Keratinocyte (primary cell): ENCODE measurements at places on chromosomes 1 and 21. TPM values are rescaled to one million over a fixed set of nuclear protein-coding genes. Genes with fewer than 3 reads are reported as not detected.
A peak's percentile ranks its signal among the peaks of the same experiment; 100 is the strongest.

LRRC71 gene
- not detected in 3 replicates for polyA plus RNA-seq

GRCh38 chr1:174426153-174426552 lies 21.6 kb upstream of the GPR52 start:
- no peaks in the 10 kb centered on the region for H3K36me3 ChIP-seq
- no peaks in the 10 kb centered on the region for H3K4me1 ChIP-seq
- no peak for DNase-seq
- no peak overlapping the region for H3K4me3 ChIP-seq
- no peak overlapping the region for H3K27ac ChIP-seq

DNA sequence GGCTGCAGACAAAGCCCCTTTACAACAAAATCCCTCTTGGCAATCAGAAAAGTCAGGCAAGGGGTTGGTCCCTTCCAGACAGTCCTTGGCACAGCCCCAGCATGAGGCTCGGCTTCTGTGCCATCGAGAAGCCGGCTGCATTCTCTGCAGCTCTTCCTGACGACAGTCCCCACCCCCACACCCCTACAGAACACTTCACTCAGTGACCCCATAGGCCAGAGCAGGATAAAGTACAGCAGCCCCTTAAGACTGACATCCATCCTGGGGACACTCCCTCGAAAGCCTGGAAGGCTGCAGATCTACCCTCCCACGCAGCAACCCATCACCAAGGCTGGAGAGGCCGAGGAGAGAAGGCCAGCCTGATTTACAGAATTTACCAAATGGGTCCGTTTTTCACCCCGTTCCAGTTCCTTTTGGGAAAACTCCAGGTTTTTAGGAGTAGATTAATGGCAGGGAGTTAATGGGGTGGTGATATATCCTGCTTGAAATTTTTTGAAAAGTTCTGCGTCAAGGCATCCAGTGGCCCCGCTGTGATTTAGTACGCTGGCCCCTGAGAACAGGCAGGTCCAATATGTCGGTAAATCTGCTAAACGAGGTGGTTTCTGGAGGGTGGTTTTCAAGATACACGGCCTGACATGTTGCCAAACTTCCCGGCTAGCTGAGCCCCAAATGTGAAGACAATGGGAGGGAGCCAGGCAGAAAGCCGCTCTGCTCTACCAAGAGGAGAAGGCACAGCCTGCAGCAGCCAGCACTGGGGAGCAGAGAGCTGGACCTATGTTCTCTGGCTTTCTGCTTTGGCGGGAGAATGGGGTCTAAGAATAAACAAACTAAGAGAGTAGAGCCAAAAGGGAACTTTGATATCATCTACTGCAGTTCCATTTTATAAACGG lies 81.7 kb downstream of the SSBP3 start:
- H3K27me3 ChIP-seq = no peaks in the 10 kb centered on the region
- H3K4me3 ChIP-seq = no peak overlapping the region
- no peaks in the 10 kb centered on the region for H3K36me3 ChIP-seq
- H3K4me1 ChIP-seq = peaks cover 54% of the 10 kb centered on the region
- H3K27ac ChIP-seq = peak overlapping the region; percentile 59

- no peak for DNase-seq
- peaks cover 4% of the 10 kb centered on the region for H3K4me1 ChIP-seq
- H3K27ac ChIP-seq = no peak overlapping the region
- no peak overlapping the region for H3K4me3 ChIP-seq
- no peaks in the 10 kb centered on the region for H3K36me3 ChIP-seq
These were observed 21.7 kb upstream of the RGS16 start for GRCh38 chr1:182625719-182626504.

NES gene
- 0.01 TPM in 2 of 3 replicates, not detected in the other for polyA plus RNA-seq

- no peaks in the 10 kb centered on the region for H3K36me3 ChIP-seq
- H3K27me3 ChIP-seq = peaks cover 3% of the 10 kb centered on the region
- H3K27ac ChIP-seq = no peak overlapping the region
- H3K4me1 ChIP-seq = no peaks in the 10 kb centered on the region
- DNase-seq = no peak
These were observed 43.8 kb downstream of the RUNX3 start for GRCh38 chr1:24886241-24886640.

DNA sequence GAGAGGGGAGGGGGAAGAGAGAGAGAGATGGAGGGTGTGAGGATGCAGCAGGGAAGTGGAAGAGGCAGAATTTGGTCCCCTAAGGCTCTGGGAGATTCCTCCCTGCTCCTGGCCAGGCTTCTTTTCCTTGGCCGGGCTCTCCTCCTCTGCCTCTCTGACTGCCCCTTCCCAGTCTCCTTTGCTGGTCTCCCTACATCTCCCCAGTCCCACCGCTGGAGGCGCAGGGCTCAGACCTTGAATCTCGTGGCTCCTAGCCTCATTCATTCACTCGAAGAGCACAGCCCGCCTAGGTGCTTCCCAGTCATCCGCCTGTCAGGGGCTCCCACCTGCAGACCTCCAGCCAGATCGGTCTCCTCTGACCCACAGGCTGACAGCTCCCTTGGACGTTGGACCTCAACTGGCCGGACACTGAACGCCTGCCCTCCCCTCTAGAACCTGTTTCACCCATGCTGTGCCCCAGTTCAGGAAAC lies 76.5 kb downstream of the VWA5B1 start:
- H3K36me3 ChIP-seq = no peaks in the 10 kb centered on the region
- H3K27ac ChIP-seq = no peak overlapping the region
- peak overlapping the region; percentile 44 for H3K4me3 ChIP-seq
- peaks cover 40% of the 10 kb centered on the region for H3K27me3 ChIP-seq
- peaks cover 12% of the 10 kb centered on the region for H3K4me1 ChIP-seq

CFH gene
- 1.7 to 7.4 TPM (median 3.7 TPM) in 3 replicates for polyA plus RNA-seq

GRCh38 chr1:165930961-165931360 lies 103.5 kb downstream of the UCK2 start:
- H3K27ac ChIP-seq = no peak overlapping the region
- H3K36me3 ChIP-seq = no peaks in the 10 kb centered on the region
- no peaks in the 10 kb centered on the region for H3K4me1 ChIP-seq

- H3K27me3 ChIP-seq = peaks cover 2% of the 10 kb centered on the region
- no peak for DNase-seq
- peaks cover 16% of the 10 kb centered on the region for H3K4me1 ChIP-seq
These were observed 36.6 kb downstream of the RIMS3 start for GRCh38 chr1:40628903-40629292.

CHD5 gene
- polyA plus RNA-seq = 0.03 to 0.07 TPM (median 0.05 TPM) in 3 replicates

GRCh38 chr1:39116860-39117728 lies 87.4 kb upstream of the MACF1 start:
- peaks cover 13% of the 10 kb centered on the region for H3K36me3 ChIP-seq
- DNase-seq = no peak
- no peak overlapping the region for H3K4me3 ChIP-seq
- peak overlapping the region; percentile 54 for H3K27ac ChIP-seq
- no peaks in the 10 kb centered on the region for H3K27me3 ChIP-seq

DNA sequence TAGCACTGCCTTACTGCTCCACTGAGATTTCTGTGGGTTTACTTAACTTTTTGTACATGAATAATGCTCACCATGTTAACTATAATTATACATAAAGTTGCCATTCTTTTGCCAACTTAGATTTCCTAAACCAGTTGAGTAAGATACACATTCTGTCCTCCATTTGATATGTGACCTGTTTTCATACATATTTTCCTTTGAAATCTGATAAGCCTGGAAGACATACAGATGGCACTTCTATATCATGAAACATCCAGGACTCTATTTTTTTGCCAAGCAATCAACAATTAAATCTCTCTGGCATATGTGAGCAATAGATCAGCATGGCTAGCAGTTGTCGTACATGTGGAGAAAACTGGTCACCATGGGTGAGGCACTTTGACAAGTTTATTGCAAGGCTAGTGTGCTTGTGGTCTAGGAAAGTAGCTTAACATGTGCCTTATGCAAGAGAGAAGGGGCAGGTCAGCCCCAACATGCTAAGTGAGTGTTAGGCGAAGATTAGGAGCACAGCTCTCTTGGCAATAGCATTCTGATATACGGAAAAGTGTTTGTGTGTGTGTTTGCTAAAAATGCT lies 14.2 kb downstream of the PRRX1 start:
- no peak overlapping the region for H3K27ac ChIP-seq
- DNase-seq = no peak
- no peaks in the 10 kb centered on the region for H3K4me1 ChIP-seq
- H3K27me3 ChIP-seq = no peaks in the 10 kb centered on the region
- no peak overlapping the region for H3K4me3 ChIP-seq

DNA sequence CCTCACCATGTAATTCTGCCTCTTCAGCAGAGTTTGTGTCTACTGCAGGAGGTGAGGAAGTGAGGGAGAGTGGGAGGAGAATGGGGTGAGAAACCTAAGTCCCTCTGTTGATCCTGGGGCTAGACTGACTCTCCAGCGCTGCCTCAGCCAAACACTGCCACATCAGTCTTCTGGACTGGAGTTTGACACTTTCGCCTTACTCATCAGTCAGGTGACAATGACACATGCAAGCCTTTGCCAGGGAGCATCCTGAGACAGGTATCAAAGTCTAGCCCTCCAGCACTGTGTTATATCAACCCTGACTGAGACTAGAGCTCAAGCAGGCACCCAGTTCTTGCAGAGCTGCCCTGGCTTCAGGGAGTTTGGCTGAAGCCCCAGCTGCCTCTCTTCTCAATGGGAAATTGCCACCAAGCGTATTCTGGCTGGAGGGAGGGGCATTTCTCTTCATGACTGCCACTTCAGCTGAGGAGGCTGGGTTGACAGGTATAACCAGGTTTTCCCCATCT lies 33.3 kb upstream of the SUCO start:
- no peak overlapping the region for H3K4me3 ChIP-seq
- H3K36me3 ChIP-seq = no peaks in the 10 kb centered on the region
- H3K27me3 ChIP-seq = no peaks in the 10 kb centered on the region

GRCh38 chr21:39124681-39125251 lies 58.5 kb downstream of the PSMG1 start:
- no peaks in the 10 kb centered on the region for H3K4me1 ChIP-seq
- no peaks in the 10 kb centered on the region for H3K27me3 ChIP-seq
- DNase-seq = no peak
- H3K27ac ChIP-seq = no peak overlapping the region

DNA sequence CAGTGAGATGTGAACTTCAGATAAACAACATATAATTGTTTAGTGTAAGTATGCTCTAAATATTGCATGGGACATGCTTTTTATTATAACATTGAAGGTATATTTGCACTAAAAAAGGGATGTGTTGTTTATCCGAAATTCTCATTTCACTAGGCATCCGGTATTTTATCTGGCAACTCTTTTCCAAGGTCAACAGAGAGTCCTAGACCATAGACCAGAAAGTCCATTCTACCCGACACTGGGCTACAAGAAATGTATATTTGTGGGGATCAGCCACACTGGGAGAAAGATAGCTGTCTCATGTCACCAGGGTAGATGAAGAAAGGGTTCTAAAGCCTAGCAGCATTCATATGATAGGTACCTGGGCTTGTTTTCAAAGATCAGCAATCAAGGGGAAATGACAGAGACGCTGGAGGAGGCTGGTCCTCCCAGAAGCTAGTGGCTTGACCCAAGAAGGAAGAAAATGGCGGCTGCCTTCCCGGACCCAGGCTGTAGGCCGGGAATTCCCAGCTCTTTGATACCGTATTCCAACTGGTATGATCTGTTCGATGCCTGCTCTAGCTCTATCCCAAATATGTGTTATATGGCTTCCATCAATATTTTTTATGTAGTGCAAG lies 161.1 kb upstream of the IRF2BP2 start:
- no peak overlapping the region for H3K4me3 ChIP-seq
- no peaks in the 10 kb centered on the region for H3K27me3 ChIP-seq
- H3K36me3 ChIP-seq = no peaks in the 10 kb centered on the region
- no peak overlapping the region for H3K27ac ChIP-seq
- no peak for DNase-seq

GRCh38 chr1:234619071-234619480 lies 9.1 kb upstream of the IRF2BP2 start:
- H3K27me3 ChIP-seq = no peaks in the 10 kb centered on the region
- H3K27ac ChIP-seq = peak overlapping the region; percentile 76
- no peak overlapping the region for H3K4me3 ChIP-seq
- peaks cover 40% of the 10 kb centered on the region for H3K4me1 ChIP-seq
- no peak for DNase-seq

DNA sequence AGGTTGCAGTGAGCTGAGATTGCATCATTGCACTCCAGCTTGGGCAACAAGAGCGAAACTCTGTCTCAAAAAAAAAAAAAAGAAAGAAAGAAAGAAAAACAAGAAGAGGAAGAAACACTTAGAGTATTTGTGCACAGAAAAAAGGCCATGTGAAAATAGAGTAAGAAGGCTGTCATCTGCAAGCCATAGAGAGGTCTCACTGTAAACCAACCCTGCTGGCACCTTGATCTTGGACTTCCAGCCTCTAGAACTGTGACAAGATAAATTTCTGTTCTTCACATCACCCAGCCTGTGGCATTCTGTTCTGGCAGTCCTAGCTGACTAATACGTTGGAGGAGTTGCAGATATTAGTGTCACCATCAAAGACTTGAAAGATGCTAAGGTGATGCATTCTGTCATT lies 12.1 kb upstream of the ZDHHC18 start:
- H3K27me3 ChIP-seq = no peaks in the 10 kb centered on the region
- H3K4me1 ChIP-seq = no peaks in the 10 kb centered on the region
- H3K36me3 ChIP-seq = no peaks in the 10 kb centered on the region
- no peak for DNase-seq

- no peak for DNase-seq
- no peaks in the 10 kb centered on the region for H3K36me3 ChIP-seq
- no peaks in the 10 kb centered on the region for H3K4me1 ChIP-seq
- no peak overlapping the region for H3K27ac ChIP-seq
- no peak overlapping the region for H3K4me3 ChIP-seq
These were observed 45.6 kb upstream of the HFM1 start for GRCh38 chr1:91450260-91450659.

DNA sequence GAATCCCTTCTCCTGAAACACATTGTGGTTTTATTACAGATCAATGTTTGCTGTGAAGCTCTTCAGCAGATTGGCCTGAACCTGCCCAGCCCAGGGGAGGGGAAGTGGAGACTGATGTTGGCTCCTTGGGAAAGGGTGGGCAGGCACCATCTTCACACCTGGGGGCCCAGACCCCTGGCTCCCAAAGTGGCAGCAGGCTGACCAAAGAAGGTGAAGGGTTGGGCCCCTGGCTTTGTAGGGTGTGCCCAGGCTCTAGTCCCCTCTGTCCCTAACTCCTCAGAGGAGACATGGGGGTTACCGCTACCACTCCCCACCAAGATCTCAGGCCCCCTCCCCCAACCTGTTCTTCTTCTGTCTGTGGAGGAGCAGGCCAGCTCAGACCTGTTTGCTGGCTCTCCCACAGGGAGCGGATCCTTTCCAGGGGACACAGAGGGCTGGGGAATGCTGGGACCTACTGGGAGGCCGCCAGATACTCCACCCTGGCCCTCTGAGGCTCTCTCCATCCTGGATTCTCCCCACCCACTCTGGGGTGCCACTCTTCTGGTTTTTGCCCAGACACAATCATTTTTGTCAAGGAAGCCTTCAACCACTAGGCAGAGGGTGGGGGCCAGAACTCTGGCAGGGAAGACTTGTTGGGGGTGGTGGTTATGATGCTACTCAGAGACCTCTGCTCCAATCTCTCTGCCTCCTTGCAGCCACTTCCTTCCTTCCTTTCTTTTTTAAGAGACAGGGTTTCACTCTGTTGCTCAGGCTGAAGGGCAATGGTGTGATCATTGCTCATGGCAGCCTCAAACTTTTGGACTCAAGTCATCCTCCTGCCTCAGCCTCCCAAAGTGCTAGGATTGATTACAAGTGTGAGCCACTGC lies 5.0 kb upstream of the EFNA3 start:
- no peak overlapping the region for H3K4me3 ChIP-seq
- peaks cover 9% of the 10 kb centered on the region for H3K36me3 ChIP-seq
- no peak for DNase-seq
- H3K27me3 ChIP-seq = no peaks in the 10 kb centered on the region
- peaks cover 26% of the 10 kb centered on the region for H3K4me1 ChIP-seq

GRCh38 chr1:10170239-10170574 lies 40.2 kb upstream of the KIF1B start:
- no peak overlapping the region for H3K27ac ChIP-seq
- H3K27me3 ChIP-seq = no peaks in the 10 kb centered on the region
- no peak overlapping the region for H3K4me3 ChIP-seq
- no peaks in the 10 kb centered on the region for H3K4me1 ChIP-seq
- DNase-seq = no peak

TNFRSF9 gene
- 0.03 to 0.06 TPM in 2 of 3 replicates, not detected in the other for polyA plus RNA-seq

CBR3 gene
- 0.70 to 1.8 TPM (median 1.3 TPM) in 3 replicates for polyA plus RNA-seq
